ENCODE measurements at places on chromosomes 3 and 15.

- no peak for DNase-seq
- no peak overlapping the region for H3K27ac ChIP-seq
- no peaks in the 10 kb centered on the region for H3K27me3 ChIP-seq
- H3K4me1 ChIP-seq, result no peaks in the 10 kb centered on the region
- H3K36me3 ChIP-seq, result no peaks in the 10 kb centered on the region
- H3K4me3 ChIP-seq, result no peak overlapping the region
Measured at GRCh38 chr3:49244581-49245205, 32.3 kb downstream of the C3orf62 start.

GRCh38 chr3:180940826-180941225, 28.4 kb downstream of the FXR1 start:
- peaks cover 19% of the 10 kb centered on the region for H3K36me3 ChIP-seq
- no peaks in the 10 kb centered on the region for H3K4me1 ChIP-seq
- H3K4me3 ChIP-seq, result no peak overlapping the region
- no peak for DNase-seq

DNA sequence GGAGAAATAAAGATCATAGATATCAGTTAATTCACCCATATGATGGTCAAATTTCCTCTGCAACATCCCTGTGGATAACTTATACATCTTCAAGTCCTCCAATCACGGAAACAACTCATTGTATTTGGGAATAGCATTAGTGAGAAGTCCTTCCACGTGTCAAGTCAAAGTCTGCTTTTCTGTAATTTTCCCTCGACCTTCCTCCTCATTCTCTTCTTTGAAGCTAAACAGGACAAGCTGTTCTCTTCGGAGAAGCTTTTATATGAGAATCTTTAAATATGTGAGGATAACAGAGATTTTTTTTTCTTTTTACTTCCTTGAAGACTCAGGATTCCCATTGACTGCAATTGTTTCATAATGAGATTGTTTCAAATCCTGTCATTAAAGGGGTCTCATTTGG, 230.4 kb downstream of the ZPLD1 start:
- no peak overlapping the region for H3K27ac ChIP-seq
- no peaks in the 10 kb centered on the region for H3K4me1 ChIP-seq
- H3K4me3 ChIP-seq, result no peak overlapping the region

GRCh38 chr3:72309661-72310418, 524.9 kb upstream of the PROK2 start:
- H3K36me3 ChIP-seq, result no peaks in the 10 kb centered on the region
- no peak overlapping the region for H3K4me3 ChIP-seq
- H3K27me3 ChIP-seq, result no peaks in the 10 kb centered on the region
- peaks cover 30% of the 10 kb centered on the region for H3K4me1 ChIP-seq
- H3K27ac ChIP-seq, result peak overlapping the region; percentile 15
- no peak for DNase-seq

GRCh38 chr15:51755790-51756189, 4.4 kb downstream of the TMOD2 start:
- no peaks in the 10 kb centered on the region for H3K36me3 ChIP-seq
- peaks cover 24% of the 10 kb centered on the region for H3K4me1 ChIP-seq
- no peak for DNase-seq
- no peak overlapping the region for H3K4me3 ChIP-seq

- peak overlapping the region; percentile 82 for H3K27ac ChIP-seq
- no peaks in the 10 kb centered on the region for H3K27me3 ChIP-seq
- no peak for DNase-seq
- no peaks in the 10 kb centered on the region for H3K36me3 ChIP-seq
- H3K4me3 ChIP-seq, result peak overlapping the region; percentile 65
- H3K4me1 ChIP-seq, result peaks cover 9% of the 10 kb centered on the region
Measured at GRCh38 chr3:97763586-97764406, 762 bp upstream of the ARL6 start.

- H3K27ac ChIP-seq, result no peak overlapping the region
- H3K4me3 ChIP-seq, result no peak overlapping the region
- no peak for DNase-seq
- no peaks in the 10 kb centered on the region for H3K36me3 ChIP-seq
- no peaks in the 10 kb centered on the region for H3K4me1 ChIP-seq
- no peaks in the 10 kb centered on the region for H3K27me3 ChIP-seq
Measured at GRCh38 chr15:48373821-48374451, 42.7 kb downstream of the DUT start.

DNA sequence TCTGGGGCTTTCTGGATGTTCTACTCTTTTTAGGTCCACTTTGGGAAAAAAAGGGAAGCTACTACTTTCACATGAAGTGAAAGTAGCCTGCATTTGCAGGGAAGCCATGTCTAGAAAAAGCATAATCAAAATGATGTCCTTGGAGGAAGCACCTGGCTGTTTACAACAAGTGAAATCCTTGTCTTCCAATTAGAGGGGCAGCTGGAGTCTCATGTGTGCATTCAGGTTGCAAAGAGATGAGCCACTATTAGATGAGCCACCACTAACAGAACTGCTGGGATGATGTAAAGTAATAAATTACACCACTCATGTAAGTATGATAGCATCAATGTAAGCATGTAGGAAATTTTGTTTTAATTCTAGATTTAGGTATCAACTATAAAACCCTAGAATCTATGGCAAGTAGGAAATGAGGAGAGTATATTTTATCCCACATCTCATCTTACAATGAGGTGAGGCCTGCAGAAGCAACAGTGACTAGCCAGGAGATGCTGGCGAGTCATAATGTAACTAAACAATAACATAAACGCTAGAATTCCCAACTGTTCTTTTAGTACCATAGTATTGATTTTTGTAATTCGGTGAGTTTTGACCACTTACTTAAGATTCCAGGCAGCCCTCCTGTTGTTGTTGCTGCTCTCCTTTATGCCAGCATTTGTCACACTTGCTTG, 75.9 kb downstream of the TMEM108 start:
- no peak for DNase-seq
- no peaks in the 10 kb centered on the region for H3K27me3 ChIP-seq
- no peaks in the 10 kb centered on the region for H3K4me1 ChIP-seq
- no peak overlapping the region for H3K27ac ChIP-seq

DNA sequence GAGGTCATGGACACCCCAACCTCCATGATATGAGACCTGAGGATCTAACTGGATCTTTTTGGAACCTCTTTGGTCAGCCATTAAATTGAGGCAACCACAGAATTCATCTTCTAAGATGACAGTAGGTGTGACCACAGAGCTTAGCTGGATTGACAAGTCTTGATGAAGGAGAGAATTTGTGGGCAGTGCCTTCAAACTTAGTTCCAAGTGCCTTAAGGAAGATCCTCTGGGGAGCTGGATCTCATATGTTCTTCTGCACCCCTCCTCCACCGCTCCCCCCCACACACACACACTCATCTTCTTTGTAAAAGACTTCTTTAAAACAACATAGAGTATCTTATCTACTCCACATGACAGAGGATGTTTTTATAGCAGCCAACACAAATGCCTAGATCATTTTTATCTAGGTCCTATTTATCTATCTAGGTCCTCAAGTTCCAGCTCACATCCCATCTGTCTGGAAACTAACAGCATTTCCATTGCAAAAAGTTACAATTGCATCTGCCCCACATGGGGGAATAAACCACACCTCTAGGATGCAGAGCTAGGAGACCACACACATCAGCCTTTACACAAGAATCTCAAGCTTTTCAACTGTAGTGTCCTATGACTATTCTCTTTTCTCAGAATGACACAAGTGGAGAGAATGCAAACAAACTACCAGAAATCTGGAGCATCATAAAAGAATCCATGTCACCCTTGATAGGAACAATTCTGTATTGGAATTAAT, 37.4 kb downstream of the WWTR1 start:
- no peak for DNase-seq
- H3K27me3 ChIP-seq, result no peaks in the 10 kb centered on the region
- no peak overlapping the region for H3K4me3 ChIP-seq
- H3K4me1 ChIP-seq, result no peaks in the 10 kb centered on the region
- H3K36me3 ChIP-seq, result no peaks in the 10 kb centered on the region

DNA sequence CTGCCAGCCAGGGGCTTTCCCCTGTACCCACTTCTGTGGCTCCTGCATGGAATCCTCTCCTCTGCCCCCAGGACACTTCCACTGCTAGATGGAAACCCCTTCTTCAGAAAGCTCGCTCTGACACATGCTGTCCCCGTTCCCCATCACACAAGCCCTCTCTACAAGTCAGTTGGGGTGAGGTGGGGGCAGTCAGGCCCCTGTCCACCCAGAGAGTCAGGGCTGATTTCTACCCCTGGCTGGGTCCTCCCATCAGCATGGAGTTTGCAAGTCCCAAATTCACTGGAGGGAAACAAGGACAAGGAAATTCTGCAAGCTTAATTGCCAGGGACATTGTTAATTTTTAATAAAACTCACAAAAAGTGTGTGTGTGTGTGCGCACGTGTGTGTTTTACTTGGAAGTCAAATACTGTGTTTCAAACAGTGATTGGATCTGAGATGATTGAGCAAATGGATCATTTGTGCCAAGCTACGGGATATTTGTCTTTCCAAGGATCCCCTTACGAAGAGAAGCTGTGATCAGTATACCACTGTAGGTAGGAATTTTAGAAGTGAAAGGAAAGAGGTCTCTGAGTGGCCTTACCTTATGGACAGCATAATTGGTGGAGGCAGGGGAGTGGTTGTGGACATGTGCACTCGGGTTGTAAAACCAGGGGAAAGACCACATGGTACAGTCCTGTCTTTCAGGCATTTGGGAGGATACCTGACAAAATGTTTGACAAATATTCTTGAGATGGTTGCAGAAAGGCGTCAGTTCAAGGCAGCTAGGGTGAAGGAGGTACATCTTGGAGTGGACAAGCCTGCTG, 1.5 kb upstream of the AMOTL2 start:
- no peak for DNase-seq
- no peak overlapping the region for H3K27ac ChIP-seq
- peaks cover 70% of the 10 kb centered on the region for H3K27me3 ChIP-seq
- no peaks in the 10 kb centered on the region for H3K4me1 ChIP-seq
- H3K4me3 ChIP-seq, result no peak overlapping the region

- DNase-seq, result no peak
- peaks cover 17% of the 10 kb centered on the region for H3K4me1 ChIP-seq
- no peaks in the 10 kb centered on the region for H3K36me3 ChIP-seq
- no peak overlapping the region for H3K4me3 ChIP-seq
- no peak overlapping the region for H3K27ac ChIP-seq
Measured at GRCh38 chr3:141308588-141309218, 59.6 kb upstream of the ZBTB38 start.

DNA sequence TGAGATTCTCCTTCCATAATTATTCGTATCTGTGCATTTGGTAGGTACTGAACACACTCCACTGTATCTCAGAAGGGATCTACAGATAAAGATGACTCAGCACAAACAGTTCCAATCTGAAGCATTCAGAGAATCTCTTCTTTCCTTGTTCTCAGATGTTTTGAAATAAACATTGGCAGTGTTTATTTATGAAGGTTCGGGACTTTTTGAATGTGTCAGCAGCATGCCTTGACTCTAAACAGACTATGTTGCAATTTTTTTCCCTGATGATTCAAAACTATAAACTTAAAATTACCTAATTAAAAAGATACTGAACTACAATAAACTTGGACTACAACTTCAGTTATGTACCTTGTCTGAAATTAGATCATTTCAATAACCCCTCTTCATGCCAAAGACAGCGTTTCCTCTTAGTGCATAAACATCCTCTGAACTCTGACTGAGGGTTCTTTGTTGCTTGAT, 612.9 kb upstream of the TBL1XR1 start:
- no peaks in the 10 kb centered on the region for H3K36me3 ChIP-seq
- H3K4me1 ChIP-seq, result no peaks in the 10 kb centered on the region
- no peak overlapping the region for H3K27ac ChIP-seq
- DNase-seq, result no peak
- H3K27me3 ChIP-seq, result no peaks in the 10 kb centered on the region

DNA sequence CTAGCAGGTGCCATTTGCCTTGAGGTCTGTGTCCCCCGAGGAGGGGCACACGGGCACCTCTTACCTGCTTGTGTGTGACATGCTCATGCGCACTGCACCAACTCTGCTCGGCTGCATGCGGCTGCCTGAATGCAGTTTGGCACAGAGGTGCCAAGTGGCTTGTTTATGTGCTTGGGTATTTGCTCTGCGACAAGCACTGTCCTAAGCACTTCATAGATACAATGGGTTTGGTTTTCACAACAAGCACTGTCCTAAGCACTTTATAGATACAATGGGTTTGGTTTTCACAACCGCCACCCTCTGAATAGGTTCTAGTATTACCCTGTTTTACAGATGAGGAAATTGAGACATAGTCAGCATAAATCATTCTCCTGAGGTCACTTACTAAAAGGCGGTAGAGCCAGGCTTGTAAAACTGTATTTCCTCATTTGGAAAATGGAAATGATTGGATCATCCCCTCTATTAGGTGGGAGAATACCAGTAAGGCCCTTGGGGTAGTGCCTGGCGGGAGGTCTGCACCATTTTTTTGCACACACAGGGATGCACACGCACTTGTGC, 487 bp downstream of the ITIH4 start:
- H3K4me3 ChIP-seq, result no peak overlapping the region
- peaks cover 16% of the 10 kb centered on the region for H3K36me3 ChIP-seq
- H3K27me3 ChIP-seq, result no peaks in the 10 kb centered on the region
- no peak overlapping the region for H3K27ac ChIP-seq
- no peak for DNase-seq

DNA sequence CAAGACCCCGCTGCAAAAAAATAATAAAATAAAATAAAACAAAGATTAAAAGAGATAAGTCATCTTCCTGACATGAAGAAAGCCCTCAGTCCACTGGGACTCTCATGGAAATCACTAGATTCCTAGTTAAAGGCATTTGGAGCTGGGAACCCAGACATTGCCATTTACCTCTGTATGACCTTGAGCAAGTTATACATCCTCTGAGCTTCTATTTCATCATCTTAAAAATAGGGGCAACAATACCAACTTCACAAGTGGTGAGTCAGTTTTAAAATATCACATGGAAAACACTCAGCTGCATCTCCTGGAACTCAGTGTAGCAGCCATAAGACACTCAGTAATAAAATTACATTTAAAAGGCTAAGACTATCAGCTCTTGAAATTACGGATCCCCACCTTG, 334.8 kb downstream of the ERC2 start:
- no peaks in the 10 kb centered on the region for H3K4me1 ChIP-seq
- no peak overlapping the region for H3K27ac ChIP-seq
- H3K4me3 ChIP-seq, result no peak overlapping the region
- H3K36me3 ChIP-seq, result no peaks in the 10 kb centered on the region

GRCh38 chr3:190608850-190609589, 95.1 kb downstream of the IL1RAP start:
- H3K36me3 ChIP-seq, result no peaks in the 10 kb centered on the region
- no peaks in the 10 kb centered on the region for H3K27me3 ChIP-seq
- no peak for DNase-seq
- H3K4me1 ChIP-seq, result no peaks in the 10 kb centered on the region

DNA sequence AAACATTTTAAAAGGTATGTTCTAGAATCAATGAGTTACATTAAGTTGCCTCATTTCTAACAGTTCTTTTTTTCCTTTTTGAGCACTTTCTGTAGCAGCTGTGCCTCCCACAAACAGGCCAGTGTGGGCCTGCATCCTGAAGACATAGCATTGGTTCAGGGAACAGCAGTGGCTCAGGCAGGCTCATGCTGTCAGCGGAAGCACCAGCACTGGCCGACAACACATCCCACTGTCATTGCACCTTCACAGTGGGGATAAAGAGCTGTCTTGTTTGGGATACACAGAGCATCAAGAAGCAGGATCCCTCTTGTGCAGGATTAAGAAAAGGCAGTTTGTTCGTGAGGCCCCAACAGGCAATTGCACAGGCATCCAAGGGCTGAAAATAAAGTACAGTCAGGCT, 123.3 kb downstream of the MOBP start:
- H3K4me3 ChIP-seq, result no peak overlapping the region
- no peak overlapping the region for H3K27ac ChIP-seq
- H3K27me3 ChIP-seq, result no peaks in the 10 kb centered on the region
- H3K4me1 ChIP-seq, result no peaks in the 10 kb centered on the region
- no peaks in the 10 kb centered on the region for H3K36me3 ChIP-seq

- H3K36me3 ChIP-seq, result no peaks in the 10 kb centered on the region
- peak; percentile 68 for DNase-seq
- H3K4me1 ChIP-seq, result peaks cover 13% of the 10 kb centered on the region
- no peaks in the 10 kb centered on the region for H3K27me3 ChIP-seq
Measured at GRCh38 chr3:151203051-151203420, at the start of gene GPR171. Gene GPR171, minus strand, starts transcription at chr3:151203216. Its CDS starts 3,830 bp downstream, at chr3:151199386.

Measured in thymus (tissue), 14 donors.